ENCODE measurements at places on chromosomes 2 and 18.

DNA sequence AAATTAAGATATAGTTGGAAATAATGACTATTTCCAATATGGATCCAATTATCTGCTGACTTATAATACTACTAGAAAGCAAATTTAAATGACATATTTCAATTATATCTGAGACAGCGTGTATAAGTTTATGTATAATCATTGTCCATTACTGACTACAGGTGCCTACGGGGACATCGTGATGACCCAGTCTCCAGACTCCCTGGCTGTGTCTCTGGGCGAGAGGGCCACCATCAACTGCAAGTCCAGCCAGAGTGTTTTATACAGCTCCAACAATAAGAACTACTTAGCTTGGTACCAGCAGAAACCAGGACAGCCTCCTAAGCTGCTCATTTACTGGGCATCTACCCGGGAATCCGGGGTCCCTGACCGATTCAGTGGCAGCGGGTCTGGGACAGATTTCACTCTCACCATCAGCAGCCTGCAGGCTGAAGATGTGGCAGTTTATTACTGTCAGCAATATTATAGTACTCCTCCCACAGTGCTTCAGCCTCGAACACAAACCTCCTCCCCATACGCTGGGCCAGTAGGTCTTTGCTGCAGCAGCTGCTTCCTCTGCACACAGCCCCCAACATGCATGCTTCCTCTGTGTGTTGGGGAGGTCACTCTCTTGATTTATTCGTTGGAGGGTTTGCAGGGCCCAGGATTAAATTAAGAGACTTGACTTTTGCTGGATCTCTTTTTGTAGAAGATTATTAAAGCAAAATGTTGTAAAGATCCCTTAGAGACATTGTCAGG is 194.4 kb downstream of the RPIA start:
- DNase-seq, result no peak

DNA sequence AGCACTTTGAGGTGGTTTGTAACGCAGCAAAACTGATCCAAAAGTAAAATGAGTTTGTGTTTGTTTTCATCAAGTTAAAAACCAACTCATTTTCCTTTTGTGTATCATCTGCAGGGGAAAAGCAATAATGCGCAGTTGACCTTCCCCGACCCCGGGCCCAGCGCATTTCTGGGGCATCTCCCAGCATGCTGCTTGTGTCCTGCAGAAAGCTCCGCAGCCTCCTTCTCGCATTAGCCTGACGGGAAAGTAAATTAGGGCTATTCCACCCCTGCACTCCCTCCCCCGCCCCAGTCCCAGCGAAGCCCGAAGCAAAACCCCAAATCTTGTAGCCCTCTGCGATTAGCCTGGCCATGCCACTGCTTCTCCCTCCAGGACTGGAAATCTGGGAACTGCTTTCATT is 82.0 kb upstream of the PPM1B start:
- no peak for DNase-seq

DNA sequence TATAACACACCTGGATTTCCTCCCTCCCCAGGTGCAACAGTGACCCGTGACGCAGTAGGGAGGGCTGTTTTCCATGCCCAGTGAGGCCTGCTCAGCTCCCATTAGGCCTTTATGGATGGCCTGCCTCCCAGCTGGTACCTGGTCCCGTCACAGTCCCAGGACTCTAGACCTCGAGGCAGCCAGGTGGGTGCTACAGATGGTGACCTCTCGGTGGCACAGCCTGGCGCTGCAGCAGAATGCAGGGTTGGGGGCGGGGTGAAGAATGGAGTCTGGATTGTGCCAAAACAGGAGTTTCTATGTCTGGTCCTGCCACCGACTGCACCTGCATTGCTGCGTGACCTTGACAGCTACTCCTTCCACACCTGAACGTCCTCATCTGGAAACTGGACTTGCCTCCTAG is 18.0 kb upstream of the YWHAQ start:
- DNase-seq, result no peak

GRCh38 chr2:218029366-218030360 is 26.9 kb upstream of the TNS1 start:
- no peak for DNase-seq

GRCh38 chr2:107747964-107748583 is 78.6 kb upstream of the RGPD4 start:
- no peak for DNase-seq

- DNase-seq, result no peak
These were observed 58.4 kb downstream of the TPGS2 start for GRCh38 chr18:36770315-36770946.

- DNase-seq, result no peak
These were observed 810.5 kb downstream of the SLC4A3 start for GRCh38 chr2:220437938-220438337.
